Cerebellar nuclear complex (tissue), 1 donor: ENCODE measurements at places on chromosomes 6 and 20.

GRCh38 chr6:113172531-113172966 is 684.6 kb upstream of the MARCKS start:
- DNase-seq = peak; percentile 4

DNA sequence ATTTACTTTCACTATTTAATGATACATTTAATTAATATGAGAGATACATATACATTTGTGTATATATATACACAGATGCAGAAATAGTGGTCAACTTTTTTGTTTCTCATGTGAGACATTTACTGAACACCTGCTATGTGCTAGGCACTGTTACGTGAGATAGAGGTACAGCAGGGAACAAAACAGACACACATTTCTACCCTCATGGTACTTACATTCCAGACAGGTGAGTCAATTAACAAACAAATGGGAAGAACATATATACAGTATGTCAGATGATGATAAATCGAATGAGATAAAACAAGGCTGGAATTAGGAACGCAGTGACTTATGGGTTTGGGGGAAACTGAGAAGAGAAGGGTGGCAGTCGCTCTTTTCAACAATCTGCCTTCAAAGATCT is 5.1 kb downstream of the TFB1M start:
- no peak for DNase-seq

GRCh38 chr6:20873425-20874190 is 339.4 kb downstream of the CDKAL1 start:
- no peak for DNase-seq

DNA sequence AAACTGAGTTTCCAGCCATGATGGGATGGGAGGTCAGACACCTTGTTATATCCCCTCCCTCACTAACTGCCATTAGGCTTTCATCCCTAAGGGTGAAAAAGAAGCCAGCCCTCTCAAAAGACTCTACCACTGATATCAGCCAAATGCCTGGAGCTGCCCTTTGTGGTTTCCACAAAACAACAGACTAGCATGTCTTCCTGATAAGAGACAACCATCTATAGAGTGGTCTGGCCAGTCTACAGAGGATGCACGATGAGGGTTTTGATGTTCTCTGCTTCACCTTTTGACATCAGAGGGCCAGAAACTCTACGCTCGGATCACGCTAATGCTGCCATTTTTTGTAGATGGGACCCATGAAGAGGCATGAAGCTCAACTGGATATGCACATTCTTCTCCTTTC is 61.7 kb upstream of the ARHGAP18 start:
- DNase-seq = no peak

DNA sequence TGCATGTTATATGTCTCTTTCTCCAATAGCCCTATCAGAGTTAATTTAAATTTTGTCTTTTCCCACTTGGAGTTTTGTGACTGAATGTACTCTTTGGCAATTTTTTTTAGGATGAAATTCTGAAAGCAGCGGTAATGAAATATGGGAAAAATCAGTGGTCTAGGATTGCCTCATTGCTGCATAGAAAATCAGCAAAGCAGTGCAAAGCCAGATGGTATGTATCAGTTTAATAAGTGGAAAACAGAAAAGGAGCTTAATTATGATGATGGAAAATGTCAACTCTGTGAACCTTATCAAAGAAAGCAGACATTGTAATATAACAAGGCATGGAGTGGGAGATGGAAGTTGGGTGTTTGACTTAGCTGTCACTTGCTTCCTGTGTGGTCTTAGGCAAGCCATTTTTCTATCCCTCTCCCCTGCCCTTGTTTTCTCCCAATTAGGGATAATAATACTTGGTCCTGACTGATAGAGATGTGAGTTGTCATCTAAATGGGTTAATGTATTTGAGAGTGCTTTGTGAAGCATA is 2.7 kb downstream of the CDC5L start:
- no peak for DNase-seq

- no peak for DNase-seq
Measured at GRCh38 chr6:14658886-14659561, 541.5 kb downstream of the CD83 start.

DNA sequence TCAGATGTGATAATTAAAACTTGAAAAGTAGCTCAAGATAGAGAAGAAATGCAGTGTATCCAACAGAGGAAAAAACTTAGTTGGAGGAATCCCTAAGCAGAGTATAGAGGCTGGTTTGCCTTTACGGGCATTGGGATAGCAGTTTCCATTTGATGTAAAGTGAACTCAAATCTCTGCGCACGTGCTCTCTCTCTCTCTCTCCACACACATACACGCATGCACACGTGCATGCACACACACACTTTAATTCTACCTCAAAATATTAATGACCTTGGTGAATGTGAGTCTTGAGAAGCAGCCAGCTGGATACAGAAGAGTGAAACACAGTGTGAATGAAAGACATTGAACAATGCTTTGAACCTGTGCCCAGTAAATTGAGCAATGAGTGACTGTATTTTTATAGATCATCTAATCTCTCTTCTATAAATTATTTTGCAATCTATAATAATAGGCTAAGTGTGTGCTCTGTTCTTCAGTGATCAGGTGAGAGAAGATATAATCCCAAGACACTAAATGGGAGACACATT is 247.7 kb upstream of the FAM83B start:
- DNase-seq = no peak

DNA sequence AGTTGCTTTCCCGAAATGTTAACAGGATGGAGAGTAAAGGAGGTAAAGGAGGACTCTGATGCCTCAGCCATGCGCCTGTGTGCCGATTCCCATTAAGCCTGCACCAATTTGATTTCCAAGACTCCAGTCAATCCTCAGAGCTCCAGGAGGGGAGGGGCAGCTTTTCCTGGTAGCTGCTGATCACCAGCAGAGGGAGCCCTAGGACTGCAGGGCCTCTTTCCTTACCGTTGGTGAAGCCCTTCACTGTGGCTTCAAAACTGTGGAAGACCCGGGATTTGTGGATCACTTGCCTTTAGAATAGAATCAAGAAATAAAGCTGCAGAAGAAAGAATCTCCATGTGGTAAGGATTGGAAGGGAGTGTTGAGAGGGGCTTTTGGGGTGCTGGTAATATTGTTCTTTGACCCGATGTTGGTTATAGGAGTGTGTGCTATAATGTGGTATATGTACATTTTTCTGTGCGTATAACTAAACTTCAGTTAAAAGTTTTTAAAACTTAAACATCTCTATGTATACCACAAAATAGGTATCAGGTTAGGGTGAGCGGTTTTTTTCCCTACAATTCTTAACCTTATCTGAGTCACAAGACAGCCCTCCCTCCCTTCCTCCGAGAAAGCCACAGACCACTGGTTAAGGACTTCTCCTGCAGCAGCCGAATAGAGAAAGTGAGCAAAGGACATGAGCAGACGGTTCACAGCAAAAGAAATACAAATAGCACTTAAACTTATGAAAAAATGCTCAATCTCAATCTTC is 6.9 kb upstream of the OSER1 start:
- DNase-seq = no peak

DNA sequence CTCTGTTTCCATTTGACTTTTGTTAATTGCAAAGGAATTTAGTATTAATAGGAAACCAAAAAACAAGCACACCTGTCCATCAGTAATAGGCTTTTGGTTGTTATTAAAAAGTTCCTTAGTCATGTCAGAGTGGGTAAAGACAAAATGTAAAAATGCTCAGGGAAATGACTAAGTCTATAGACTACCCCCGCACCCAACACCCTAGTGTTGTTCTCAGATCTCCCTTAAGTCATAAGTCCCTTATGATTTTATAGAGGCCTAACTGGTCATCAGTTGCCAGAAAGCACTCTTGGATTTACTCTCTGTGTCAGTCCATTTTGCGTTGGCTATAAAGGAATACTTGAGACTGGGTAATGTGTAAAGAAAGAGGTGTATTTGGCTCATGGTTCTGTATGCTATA is 52.8 kb downstream of the MAP3K4 start:
- DNase-seq = no peak

GRCh38 chr20:665276-665675 is 10.3 kb downstream of the SCRT2 start:
- no peak for DNase-seq

DNA sequence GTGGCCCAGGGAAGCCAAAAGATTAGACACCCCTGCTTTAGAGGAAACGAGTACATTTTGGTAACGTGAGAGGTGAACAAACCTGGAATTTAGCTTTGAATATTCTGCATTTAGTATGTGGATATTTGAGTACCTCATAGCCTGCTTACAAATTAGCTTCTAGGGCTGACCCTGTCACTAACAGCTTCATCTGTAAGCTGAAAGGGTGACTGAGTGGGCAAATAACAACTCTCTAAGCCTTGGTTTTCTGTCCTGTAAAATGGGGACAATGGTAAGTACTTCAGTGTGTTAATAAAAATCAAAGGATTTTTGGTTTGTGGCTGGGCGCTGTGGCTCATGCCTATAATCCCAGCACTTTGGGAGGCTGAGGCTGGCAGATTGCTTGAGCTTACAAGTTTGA is 8.4 kb upstream of the GUCA1B start:
- DNase-seq = no peak

GRCh38 chr6:71187141-71187540 is 101.5 kb upstream of the OGFRL1 start:
- no peak for DNase-seq

DNA sequence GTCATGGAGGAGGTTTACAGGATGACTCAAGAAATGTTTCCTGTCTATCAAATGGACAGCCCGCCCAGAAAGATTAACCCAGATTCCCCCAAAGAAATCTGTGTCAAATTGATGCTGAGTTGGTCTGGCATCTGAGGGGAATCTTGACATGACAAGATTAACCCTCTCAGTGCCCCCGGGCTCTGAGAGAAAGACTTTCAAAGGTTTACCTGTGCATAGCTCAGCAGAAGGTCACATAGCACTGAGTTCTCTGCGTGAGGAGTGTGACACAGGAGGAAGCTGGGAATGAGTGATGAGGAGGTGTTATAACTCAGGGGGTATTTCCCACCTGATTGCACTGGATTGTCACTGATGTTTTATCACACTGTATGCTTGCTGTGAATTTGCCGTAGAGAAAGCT is 601.2 kb downstream of the DHX35 start:
- DNase-seq = no peak

GRCh38 chr6:17621003-17621402 is 20.9 kb downstream of the FAM8A1 start:
- no peak for DNase-seq

DNA sequence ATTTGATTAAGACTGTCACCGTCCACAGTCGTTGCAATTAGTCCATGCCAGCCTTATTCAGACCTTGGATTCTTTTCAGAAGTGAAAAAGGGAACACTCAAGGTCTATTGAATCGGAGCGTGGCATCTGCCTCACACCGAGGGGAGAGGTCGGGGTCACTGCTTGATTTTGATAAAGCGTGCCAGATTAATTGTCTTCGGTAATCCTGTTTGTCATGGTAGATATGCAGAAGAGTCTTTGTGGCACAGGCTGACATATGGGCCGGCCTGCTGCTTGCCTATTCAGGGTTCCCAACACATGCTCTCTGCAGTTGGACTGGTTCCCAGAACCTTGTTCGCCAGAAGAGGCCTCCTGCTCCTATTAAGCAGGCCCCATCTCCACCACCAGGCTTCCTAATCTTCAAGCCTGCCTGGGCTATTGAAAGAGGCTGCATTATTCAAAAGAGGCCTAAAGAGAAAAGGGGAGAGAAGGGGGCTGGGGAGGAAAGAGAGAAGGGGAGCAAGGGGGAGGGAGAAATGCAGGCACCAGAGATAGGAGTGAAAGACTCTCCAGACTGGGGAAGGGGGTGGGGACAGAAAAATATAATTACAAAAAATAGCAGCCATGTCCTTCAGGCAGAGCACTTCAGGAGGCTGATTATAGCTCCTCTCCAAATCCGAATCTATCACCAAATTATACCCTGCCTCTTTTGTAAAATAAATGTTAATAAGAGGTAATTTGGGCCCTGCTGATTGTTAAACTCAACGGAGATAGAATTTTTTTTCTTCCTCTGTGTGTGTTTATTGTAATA is 611.3 kb downstream of the HDGFL1 start:
- peak; percentile 93 for DNase-seq

GRCh38 chr6:12289365-12289919 is 719 bp upstream of the EDN1 start:
- DNase-seq = no peak
